Trophoblast cell (in vitro differentiated cells and primary cell): ENCODE measurements at places on chromosomes 6 and 20.

DNA sequence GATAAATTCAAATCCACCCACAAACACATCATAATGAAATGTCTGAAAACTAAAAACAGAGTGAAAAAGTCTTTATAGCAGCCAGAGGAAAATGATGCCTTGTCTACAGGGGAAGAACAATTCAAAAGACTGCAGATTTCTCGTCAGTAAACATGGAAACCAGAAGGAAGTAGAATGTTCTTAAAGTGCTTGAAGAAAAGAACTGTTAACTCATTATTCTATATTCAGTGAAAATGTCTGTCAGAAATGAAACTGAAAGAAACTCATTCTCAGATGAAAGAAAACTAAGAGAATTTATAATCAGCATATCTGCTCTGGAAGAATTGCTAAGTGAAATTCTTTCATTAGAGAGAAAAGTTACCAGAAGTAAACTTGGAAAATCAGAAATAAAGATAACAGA lies 416.1 kb downstream of the TBC1D32 start:
- no peak for DNase-seq
- H3K36me3 ChIP-seq = no peaks in the 10 kb centered on the region
- no peaks in the 10 kb centered on the region for H3K4me1 ChIP-seq
- no peaks in the 10 kb centered on the region for H3K27me3 ChIP-seq
- no peak overlapping the region for H3K27ac ChIP-seq

GRCh38 chr20:1427457-1428054 lies 34.7 kb upstream of the FKBP1A start:
- H3K36me3 ChIP-seq = no peaks in the 10 kb centered on the region
- no peak overlapping the region for H3K4me3 ChIP-seq
- H3K27ac ChIP-seq = no peak overlapping the region
- H3K27me3 ChIP-seq = no peaks in the 10 kb centered on the region

DNA sequence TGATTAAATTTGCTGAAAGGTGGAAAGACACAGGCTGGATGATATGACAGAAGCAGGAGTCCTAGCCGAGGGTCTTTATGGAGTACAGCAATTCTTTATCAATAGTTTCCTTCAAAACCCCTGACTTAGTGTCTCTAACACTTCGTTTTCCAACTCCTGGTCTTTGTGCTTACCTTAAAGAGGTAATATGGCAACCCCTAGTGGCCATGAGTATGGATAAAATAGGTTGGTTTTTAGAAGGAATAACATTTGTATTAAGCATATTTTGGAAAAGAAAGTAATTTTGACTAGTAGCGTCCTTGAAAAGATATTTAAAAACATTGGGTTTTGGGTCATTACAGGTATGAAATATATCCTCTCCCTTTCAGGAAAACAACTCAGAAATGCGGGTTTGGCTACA lies 51.9 kb downstream of the VGLL2 start:
- no peak overlapping the region for H3K27ac ChIP-seq
- no peaks in the 10 kb centered on the region for H3K36me3 ChIP-seq
- H3K4me1 ChIP-seq = no peaks in the 10 kb centered on the region
- peak; percentile 71 for DNase-seq

GRCh38 chr6:24949020-24949569 lies 13.3 kb upstream of the RIPOR2 start:
- no peaks in the 10 kb centered on the region for H3K27me3 ChIP-seq
- H3K4me1 ChIP-seq = no peaks in the 10 kb centered on the region
- H3K36me3 ChIP-seq = no peaks in the 10 kb centered on the region
- no peak for DNase-seq
- H3K4me3 ChIP-seq = no peak overlapping the region
- H3K27ac ChIP-seq = no peak overlapping the region

GRCh38 chr6:137646484-137646883 lies 152.3 kb upstream of the OLIG3 start:
- no peaks in the 10 kb centered on the region for H3K36me3 ChIP-seq
- no peak overlapping the region for H3K4me3 ChIP-seq
- no peak for DNase-seq
- peaks cover 4% of the 10 kb centered on the region for H3K4me1 ChIP-seq
- H3K27me3 ChIP-seq = no peaks in the 10 kb centered on the region

- H3K4me3 ChIP-seq = no peak overlapping the region
- no peaks in the 10 kb centered on the region for H3K4me1 ChIP-seq
- no peak for DNase-seq
- no peak overlapping the region for H3K27ac ChIP-seq
Observed at GRCh38 chr6:46505693-46506512, 14.7 kb upstream of the RCAN2 start.

GRCh38 chr6:161143663-161144430 lies 130.0 kb downstream of the AGPAT4 start:
- peaks cover 39% of the 10 kb centered on the region for H3K36me3 ChIP-seq
- no peak overlapping the region for H3K27ac ChIP-seq
- no peak for DNase-seq
- H3K27me3 ChIP-seq = no peaks in the 10 kb centered on the region

- no peak for DNase-seq
- H3K4me1 ChIP-seq = no peaks in the 10 kb centered on the region
- no peak overlapping the region for H3K4me3 ChIP-seq
Observed at GRCh38 chr6:52739134-52739533, 24.1 kb downstream of the GSTA2 start.

DNA sequence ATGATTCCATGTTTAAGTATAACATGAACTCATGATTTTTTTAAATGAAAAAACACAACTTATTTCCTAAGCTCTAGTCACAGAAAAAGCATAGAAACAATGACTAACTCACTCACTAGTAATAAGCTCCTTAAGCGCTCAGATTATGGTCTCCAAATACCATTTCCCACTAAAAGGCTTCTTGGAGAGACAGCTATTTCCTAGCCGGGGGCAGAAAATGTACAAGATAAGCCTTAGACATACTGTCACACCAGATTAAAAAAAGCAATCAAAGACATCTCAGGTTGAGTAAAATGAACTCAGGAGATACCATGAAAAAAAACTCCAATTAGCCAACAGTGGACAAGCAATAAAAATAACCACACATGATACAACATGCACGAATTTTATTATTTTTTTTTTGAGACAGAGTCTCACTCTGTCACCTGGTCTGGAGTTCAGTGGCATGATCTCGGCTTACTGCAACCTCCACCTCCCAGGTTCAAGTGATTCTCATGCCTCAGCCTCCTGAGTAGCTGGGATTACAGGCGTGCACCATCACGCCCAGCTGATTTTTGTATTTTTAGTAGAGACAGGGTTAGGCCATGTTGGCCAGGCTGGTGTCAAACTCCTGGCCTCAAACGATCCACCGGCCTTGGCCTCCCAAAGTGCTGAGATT lies 14.9 kb downstream of the SRPK1 start:
- no peak overlapping the region for H3K4me3 ChIP-seq
- peak; percentile 94 for DNase-seq
- H3K27me3 ChIP-seq = no peaks in the 10 kb centered on the region
- no peak overlapping the region for H3K27ac ChIP-seq
- peaks cover 20% of the 10 kb centered on the region for H3K36me3 ChIP-seq

- peaks cover 1% of the 10 kb centered on the region for H3K36me3 ChIP-seq
- peaks cover 27% of the 10 kb centered on the region for H3K27me3 ChIP-seq
- DNase-seq = peak; percentile 2
- H3K4me3 ChIP-seq = no peak overlapping the region
Observed at GRCh38 chr20:54168961-54169862, 4.6 kb downstream of the CYP24A1 start.

GRCh38 chr6:24614043-24614420 lies 32.0 kb downstream of the KIAA0319 start:
- H3K36me3 ChIP-seq = no peaks in the 10 kb centered on the region
- no peak overlapping the region for H3K27ac ChIP-seq
- no peaks in the 10 kb centered on the region for H3K4me1 ChIP-seq
- no peak overlapping the region for H3K4me3 ChIP-seq
- H3K27me3 ChIP-seq = no peaks in the 10 kb centered on the region

DNA sequence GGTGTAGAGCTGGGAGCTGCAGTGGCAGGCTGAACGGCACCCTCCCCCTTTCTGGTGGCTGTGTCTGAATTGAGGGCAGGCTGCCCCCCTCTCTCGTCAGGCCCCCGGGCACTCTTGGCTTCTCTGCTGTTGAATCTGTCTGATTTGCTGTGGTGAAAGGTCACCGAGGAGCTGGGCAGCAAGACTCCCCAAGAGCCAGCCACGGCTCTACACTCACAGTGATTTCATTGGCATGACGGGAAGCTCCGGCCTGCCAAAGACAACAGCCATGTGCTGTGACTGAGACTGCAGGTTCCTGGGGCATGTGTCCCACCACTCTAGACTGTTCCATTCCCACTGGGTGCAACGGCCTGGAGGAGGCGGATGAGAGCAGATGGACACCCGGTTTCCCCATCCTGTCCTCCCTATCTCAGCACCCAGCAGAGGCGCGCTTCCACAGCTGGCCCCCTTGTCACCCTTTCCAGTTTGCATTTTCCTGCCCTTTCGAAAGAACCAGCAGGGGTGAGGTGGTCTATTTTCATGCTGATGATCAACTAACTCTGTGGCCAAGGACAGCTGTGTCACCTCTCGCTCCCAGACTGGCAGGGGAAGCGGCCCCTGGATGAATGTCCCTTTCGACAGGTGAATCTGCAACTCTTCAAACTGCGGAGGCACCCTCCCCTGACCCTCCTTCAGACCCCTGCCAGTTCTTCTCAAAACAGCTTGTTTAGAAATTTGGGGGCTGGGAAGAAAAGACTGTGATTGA lies 2.2 kb downstream of the APCDD1L start:
- no peak for DNase-seq
- H3K27ac ChIP-seq = no peak overlapping the region
- peaks cover 11% of the 10 kb centered on the region for H3K4me1 ChIP-seq
- no peak overlapping the region for H3K4me3 ChIP-seq
- H3K27me3 ChIP-seq = peaks cover 29% of the 10 kb centered on the region

- no peaks in the 10 kb centered on the region for H3K27me3 ChIP-seq
- no peak overlapping the region for H3K4me3 ChIP-seq
- H3K27ac ChIP-seq = no peak overlapping the region
- H3K4me1 ChIP-seq = no peaks in the 10 kb centered on the region
Observed at GRCh38 chr6:98516206-98516605, 318.2 kb upstream of the POU3F2 start.

GRCh38 chr6:149063468-149063867 lies 254.0 kb upstream of the TAB2 start:
- no peak overlapping the region for H3K27ac ChIP-seq
- H3K27me3 ChIP-seq = no peaks in the 10 kb centered on the region
- DNase-seq = no peak
- H3K36me3 ChIP-seq = no peaks in the 10 kb centered on the region
- no peak overlapping the region for H3K4me3 ChIP-seq

- H3K4me1 ChIP-seq = peaks cover 17% of the 10 kb centered on the region
- H3K27ac ChIP-seq = no peak overlapping the region
- peak overlapping the region; percentile 80 for H3K4me3 ChIP-seq
Observed at GRCh38 chr6:45423824-45424450, 46.2 kb upstream of the SUPT3H start.

GRCh38 chr20:11277858-11278257 lies 604.1 kb upstream of the JAG1 start:
- H3K4me3 ChIP-seq = no peak overlapping the region
- no peak overlapping the region for H3K27ac ChIP-seq
- H3K36me3 ChIP-seq = no peaks in the 10 kb centered on the region
- H3K27me3 ChIP-seq = no peaks in the 10 kb centered on the region
- DNase-seq = no peak

DNA sequence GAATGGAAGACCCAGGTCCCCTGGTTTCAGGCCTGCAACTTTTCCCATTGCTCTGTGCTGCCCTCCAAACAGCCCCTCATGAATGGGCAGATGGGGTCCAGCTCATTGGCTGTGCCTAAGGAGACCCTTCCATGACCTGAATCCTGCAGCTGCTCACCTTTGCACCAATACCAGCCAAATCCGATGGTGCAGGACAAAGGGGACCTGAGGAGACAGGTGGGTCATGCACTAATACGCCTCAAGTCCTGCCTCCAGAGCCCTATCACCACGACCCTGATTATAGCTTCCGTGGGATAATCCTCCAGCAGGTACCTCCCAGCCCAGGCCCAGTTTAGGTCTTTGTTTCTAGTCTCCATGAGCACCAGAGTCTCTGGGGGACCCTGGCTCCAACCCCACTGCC lies 16.8 kb downstream of the TREM1 start:
- H3K27ac ChIP-seq = no peak overlapping the region
- no peak for DNase-seq
- H3K27me3 ChIP-seq = no peaks in the 10 kb centered on the region
- H3K4me1 ChIP-seq = no peaks in the 10 kb centered on the region
- no peak overlapping the region for H3K4me3 ChIP-seq

DNA sequence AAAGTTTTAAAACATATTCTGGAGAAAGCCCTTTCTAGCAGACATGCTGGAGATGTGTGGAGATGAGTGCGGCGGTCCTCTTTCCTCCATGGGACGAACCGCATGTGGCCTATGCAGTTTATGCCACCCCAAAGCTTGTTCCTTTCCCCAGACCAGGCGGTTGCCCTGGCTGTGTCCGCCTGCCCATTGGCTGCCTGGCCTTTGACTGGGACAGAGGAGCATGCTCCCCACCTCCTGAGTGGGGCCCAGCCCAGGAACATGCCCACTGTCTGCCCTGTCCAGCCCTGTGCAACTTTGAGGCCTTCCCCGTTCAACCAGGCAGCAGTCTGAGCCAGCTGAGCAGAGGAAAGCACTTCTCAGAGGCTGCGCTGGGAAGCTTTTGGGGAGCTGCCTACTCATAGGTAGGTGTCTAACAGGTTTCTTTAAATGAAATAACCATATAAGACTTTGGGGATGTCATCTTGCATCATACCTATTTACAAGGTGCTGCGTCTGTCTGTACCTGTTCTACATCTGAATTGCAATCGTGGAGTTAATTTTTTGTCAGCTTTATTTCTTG lies 20.6 kb downstream of the FOXC1 start:
- peak overlapping the region; percentile 55 for H3K4me3 ChIP-seq
- no peak overlapping the region for H3K27ac ChIP-seq
- peaks cover 2% of the 10 kb centered on the region for H3K4me1 ChIP-seq
- H3K27me3 ChIP-seq = peaks cover 26% of the 10 kb centered on the region
- no peak for DNase-seq

DNA sequence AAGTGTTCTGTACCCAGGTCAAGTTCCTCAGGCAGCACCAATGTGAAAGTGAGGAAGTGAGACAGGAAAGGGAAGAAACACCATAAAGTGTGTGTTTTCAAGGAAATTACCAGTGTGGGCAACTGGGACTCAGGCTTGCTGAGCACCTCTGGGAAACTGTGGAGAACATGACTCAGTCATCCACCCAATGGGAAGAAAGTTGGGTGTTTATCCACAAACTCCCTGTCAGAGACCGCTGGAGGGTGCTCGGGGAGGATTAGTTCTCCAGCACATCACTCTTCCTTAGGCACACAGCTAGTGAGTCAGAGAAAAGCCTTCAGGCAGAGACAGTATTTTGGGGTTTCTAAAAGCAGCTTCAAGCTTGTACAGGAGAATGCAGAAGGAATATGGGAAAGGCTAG lies 93.6 kb downstream of the PCSK2 start:
- no peak for DNase-seq
- H3K4me3 ChIP-seq = no peak overlapping the region
- no peaks in the 10 kb centered on the region for H3K4me1 ChIP-seq
- no peaks in the 10 kb centered on the region for H3K36me3 ChIP-seq
- H3K27ac ChIP-seq = no peak overlapping the region
